ENCODE measurements at places on chromosomes 13 and 19. TPM values are rescaled to one million over a fixed set of nuclear protein-coding genes. Genes with fewer than 3 reads are reported as not detected.

Gene YJEFN3
- total RNA-seq: 15.6 TPM

Gene ZNF442
- 3.8 TPM for total RNA-seq

Gene DAND5
- not detected for total RNA-seq

Gene ZNF77
- total RNA-seq: 6.4 TPM

Gene NLRP5
- total RNA-seq: not detected

Gene ZNF865
- total RNA-seq: 20.9 TPM

Gene NHLRC3
- total RNA-seq: 26.5 TPM

Gene CYP2S1
- 0.15 TPM for total RNA-seq

Gene PRR36
- 0.36 TPM for total RNA-seq

Gene CDX2
- total RNA-seq: not detected

Gene ADM5
- 4.4 TPM for total RNA-seq

Gene TMEM255B
- 0.90 TPM for total RNA-seq

Gene MRPS31
- 39.5 TPM for total RNA-seq

Gene ZNF667
- 0.15 TPM for total RNA-seq

Gene TTYH1
- total RNA-seq: not detected

Gene TEX101
- total RNA-seq: not detected

Gene OR7C1
- total RNA-seq: not detected

Gene PLK5
- not detected for total RNA-seq

Gene PAK4
- 13.1 TPM for total RNA-seq

Gene C19orf38
- 0.36 TPM for total RNA-seq

Gene CPB2
- not detected for total RNA-seq

Gene CD37
- 330 TPM for total RNA-seq

Gene CGB2
- not detected for total RNA-seq

Gene ACTMAP
- 5.5 TPM for total RNA-seq

Gene PSPN
- 4.6 TPM for total RNA-seq

Gene MAST1
- not detected for total RNA-seq

Gene ATP13A1
- total RNA-seq: 137 TPM

Gene ZNF229
- total RNA-seq: 0.58 TPM

Gene ZFP14
- total RNA-seq: 21.2 TPM

Gene TSKS
- total RNA-seq: 0.90 TPM

Gene PCP2
- 6.4 TPM for total RNA-seq

Gene FAM216B
- total RNA-seq: not detected

Gene DNAAF3
- total RNA-seq: not detected

Gene NOVA2
- not detected for total RNA-seq

Gene CBY2
- 0.64 TPM for total RNA-seq

Gene CGB8
- not detected for total RNA-seq

Gene ZNF208
- total RNA-seq: 13.0 TPM

Gene ELSPBP1
- total RNA-seq: not detected

Gene GPR180
- total RNA-seq: 5.3 TPM

All from CD4-positive, alpha-beta memory T cell (primary cell).